ENCODE measurements at places on chromosomes 1 and 21.

DNA sequence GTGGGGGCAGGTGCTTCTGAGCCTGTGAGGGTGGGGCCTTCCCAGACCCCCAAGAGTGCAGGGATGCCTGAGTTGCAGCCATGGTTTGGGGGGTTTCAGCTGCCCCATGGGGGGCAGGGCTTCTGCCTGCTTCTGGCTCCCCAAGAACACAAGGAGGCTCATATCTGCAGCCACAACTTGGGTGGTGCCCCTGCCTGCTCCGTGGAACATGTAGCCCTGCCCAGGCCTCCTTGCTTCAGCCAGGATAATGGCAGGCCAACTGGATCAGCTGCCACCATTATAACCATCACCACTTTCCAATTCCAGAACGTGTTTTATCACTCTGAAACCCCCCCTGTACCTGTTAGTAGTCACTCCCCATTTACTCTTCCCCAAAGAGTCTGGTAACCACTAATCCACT, 14.0 kb downstream of the ZBTB40 start:
- no peak for DNase-seq

DNA sequence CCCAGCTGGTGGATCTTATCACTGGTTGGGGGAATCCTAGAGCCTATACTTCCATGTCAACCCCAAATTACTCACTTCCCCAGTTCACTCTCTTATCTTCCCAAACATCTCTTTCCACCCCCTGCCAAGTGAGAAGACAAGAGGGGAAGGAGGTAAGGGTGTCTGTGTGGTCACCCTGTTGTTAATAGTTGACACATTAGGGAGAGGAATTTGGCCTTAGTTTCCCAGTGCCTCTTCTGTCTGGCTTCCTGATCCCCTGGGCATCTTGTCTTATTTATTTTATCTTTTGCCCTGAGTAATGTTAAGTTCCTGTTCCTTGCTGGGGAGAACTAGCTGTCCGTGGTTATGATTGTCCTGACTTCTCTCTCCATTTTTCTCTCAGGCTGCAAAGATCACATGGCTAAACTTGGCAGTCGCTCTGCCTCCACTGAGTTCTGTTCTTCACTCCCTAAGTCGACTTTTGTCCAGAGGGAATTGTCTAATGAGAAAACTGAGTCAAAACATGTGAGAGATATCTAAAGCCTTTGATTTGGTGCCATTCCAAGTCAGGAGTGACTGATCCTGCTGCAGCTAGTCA, 157.1 kb upstream of the SYT6 start:
- DNase-seq, result peak; percentile 98

GRCh38 chr1:8217011-8217711, 100.8 kb upstream of the SLC45A1 start:
- no peak for DNase-seq

DNA sequence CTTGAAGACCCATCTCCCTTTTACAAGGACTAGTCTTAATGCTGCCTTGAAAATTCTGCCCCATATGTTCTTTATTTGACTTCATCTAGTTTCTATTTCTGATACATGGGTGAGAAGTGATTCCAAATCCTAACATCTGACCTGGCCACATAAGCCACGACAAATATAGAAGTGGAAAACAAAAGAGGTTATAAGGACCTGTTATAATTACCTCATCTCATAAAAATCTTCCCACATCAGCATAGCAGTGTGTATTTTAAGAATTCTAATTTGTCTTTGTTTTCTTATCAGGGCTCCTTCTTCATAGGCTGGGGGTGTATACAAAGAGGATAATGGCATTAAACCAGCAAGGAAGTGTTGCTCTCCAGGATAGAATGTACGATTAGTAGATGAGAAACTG, 1007.4 kb downstream of the TTLL7 start:
- DNase-seq, result peak; percentile 29

DNA sequence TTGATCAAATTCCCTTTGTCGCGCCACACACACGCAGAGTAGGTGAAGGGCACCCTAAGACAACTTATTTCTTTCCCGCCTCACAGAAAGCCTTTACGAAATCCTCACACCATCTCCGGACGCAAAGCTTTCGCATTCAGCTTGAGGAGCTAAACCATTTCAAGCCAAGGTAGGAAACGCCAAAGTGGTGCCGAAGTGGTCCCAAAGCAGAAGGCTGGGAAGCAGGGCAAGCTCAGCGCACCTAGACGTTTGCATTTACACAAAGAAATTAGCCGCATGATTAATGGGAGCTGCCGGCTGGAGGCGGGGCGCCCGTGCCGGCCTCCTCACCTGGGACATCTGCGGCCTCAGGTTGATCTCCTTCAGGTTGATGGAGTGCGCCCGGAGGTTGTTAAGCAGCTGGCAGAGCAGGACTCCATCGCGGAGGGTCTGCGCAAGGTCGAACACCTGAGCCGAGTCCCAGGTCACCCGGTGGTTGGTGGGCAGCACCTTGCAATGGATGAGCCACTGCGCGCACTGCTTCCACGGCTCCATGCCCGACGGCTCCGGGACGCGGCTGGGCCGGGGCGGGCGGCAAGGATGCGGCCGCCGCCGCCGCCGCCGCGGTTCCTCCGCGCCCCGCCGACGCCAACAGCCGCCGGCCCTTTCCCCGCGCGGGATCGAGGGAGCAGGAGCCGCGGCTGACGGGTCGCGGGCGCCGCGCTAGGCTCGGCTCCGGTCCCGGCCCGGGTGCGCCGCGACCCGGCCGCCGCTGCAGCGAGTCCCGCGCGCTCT, 457 bp downstream of the VAV3 start:
- no peak for DNase-seq

- DNase-seq, result peak; percentile 14
Measured at GRCh38 chr1:33512226-33513011, 40.0 kb downstream of the ZSCAN20 start.

- DNase-seq, result peak; percentile 72
Measured at GRCh38 chr1:24463776-24464735, 38.6 kb upstream of the RCAN3 start.
